ENCODE measurements at places on chromosomes 13 and 19. TPM values are rescaled to one million over a fixed set of nuclear protein-coding genes. Genes with fewer than 3 reads are reported as not detected.

DNA sequence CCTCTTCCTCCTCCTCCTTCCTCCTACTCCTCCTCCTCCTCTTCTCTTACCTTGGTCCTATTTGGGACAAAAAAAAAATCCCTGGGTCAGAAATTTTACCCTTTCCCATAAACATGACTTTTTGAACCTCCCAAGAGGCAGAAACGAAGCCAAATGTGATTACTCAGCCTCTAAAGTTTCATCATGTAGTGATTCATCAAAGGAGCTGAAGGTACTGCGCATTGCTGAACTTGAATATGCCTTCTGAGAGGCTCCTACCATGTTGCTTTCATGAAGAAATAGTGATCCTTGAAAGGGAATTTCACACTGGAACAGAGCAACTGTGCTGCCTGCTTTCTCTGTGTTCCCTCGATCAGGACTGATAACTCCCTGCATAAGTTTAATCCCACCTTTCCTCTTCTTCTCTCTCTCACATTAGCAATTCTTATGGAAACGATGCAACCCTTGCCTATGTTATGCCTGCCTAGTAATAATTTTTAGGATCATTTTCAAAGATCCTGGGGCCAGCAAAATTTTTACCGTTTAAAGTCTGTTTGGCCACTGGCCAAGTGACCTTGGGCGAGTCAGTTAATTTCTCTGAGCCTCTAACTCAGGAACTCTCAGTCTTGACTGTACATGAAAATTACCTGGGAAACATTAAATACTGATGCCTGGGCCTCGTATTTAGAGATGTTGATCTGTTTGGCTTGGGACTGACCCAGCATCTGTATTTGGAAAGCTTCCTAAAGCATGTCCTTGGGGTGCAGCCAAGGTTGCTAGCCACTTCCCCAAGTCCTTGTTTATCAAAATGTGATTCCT, 149.5 kb downstream of the DCT start:
- no peak for DNase-seq

- DNase-seq = no peak
Measured at GRCh38 chr19:38619361-38620174, 580 bp downstream of the EIF3K start.

DNA sequence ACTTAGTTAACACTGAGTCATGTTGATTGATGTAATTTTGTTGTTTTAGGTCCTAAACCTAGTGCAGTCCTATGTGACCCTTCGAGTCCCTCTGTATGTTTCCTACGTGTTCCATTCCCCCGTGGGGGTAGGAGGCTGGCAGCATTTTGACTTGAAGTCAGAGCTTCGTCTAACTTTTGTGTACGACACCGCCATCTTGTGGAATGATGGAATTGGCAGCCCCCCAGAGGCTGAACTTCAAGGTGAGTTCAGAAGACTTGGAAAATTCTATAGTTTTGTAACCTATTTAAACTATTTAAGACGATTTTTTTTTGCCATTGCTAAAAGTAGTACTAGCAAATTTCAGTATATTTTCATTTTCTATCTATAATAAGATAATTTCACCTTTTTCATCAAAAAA, 117.9 kb downstream of the STOML3 start:
- DNase-seq = peak; percentile 73

DNA sequence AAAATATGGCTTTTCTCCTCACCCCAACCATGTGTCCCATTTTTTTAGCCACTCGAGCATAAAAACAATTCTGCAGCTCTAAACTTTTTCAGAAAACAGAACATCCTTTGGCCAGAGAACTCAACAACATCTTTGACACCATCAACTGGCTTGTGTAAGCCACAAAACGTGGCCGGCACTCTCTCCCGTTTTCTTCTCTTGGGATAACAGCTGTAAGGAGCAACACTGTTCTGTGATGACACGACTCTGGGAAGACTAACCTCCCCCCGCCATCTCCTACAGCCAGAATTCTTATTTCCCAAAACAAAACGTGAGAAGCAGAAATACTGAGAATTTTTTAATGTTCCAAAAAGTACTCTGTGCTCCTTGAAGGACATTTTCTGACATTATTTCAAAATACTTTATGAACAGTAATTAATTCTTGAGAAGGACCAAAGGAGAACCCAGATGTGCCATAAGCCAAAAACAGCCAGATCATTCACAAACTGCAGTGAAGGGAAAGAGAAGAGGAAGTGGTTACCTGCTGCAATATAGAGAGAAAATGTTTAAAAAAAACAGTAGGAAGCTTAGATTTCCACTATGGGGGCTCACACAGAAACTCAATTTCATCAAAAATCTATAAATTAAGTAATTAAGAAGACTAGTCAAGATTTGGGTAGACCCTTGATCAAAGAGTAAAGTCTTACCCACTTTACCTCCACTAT, 25.8 kb downstream of the COL4A1 start:
- DNase-seq = no peak

- no peak for DNase-seq
Measured at GRCh38 chr13:98846521-98846920, 94.0 kb upstream of the SLC15A1 start.

The RNF113B gene
- total RNA-seq = not detected

- no peak for DNase-seq
Measured at GRCh38 chr13:39100996-39101738, 62.9 kb downstream of the NHLRC3 start.

- peak; percentile 62 for DNase-seq
Measured at GRCh38 chr13:48749699-48750473, 96.2 kb downstream of the CYSLTR2 start.

The VSIG10L gene
- 0.29 TPM for total RNA-seq

GRCh38 chr13:102729560-102730270, 34.9 kb upstream of the METTL21C start:
- DNase-seq = peak; percentile 36

DNA sequence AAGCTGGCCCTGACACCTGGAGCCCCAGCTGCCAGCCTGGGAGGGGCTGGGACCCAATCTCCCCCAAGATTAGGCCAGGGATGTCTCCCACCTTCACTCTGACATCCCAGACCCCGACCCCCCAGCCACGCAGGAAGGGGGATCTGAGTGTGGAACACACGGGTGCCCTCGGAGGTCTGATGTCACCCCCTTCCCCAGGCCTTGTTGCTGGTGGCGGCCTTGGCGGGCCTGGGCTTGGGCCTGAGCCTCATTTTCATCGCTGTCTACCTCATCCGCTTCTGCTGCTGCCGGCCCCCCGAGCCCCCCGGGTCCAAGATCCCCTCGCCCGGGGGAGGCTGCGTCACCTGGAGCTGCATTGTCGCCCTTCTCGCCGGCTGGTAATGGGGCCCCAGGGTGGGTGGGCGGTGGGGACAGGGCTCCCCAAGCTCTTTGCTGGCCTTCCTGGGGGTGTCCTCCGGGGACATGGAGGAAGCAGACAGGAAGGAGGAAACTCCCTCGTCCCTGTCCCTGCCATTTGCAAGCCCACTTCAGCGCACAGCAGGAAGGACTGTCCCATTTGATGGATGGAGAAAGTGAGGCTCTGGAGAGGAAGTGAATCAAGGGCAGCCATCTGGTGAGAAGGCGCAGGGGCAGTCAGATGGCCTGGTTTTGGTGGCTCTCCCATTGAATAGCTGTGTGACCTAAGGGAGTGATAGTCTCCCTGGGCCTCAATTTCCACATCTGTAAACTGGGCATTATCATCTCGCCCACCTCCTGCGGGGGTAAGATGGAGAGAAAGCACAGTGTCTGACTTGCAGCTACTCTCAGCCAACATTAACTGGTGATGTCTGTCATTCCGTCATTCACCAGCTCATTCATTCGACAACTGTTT, 3.9 kb downstream of the TTYH1 start:
- no peak for DNase-seq

The DLL3 gene
- not detected for total RNA-seq

GRCh38 chr19:1103132-1103707, 574 bp upstream of the GPX4 start:
- no peak for DNase-seq

DNA sequence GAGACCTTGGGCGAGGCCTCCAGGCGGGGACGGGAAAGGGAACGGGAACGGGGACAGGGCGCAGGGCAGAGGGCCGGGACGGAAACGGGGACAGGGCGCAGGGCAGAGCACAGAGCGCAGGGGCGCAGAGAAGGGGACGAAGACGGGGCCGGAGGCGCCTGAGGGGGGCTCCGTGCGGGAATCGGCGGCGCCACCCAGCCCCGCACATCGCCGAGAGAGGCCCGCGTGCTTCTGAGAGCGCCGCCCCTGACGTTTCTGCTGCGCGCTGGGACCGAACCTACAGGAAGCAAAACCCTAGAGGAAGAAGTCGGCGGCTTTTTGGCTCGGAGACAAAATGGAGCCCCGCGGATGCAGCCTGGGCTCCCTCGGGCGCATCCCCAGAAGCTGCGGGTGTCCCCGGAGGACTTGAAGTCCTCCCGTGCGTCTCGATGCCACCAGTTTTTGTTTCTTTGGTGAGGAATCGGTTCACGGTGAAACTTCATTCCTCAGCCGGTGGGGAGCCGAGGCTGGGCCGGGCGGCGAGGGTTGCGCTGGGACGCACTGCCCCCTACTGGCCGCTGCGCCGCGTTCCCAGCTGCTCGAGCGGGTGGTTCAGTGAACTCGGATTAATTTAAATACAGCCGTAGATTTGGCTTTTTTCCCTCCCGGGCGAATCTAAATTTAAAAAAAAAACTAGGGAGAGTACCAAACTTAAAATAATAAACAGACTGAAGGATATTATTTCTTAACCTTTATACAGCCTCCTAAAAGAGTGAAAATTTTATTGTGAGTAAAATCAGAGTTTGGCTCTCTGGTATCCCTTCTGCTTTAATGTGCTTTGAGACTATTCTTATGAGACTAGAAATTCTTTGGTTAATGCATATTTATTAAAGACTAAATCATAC, 350.0 kb upstream of the ARGLU1 start:
- DNase-seq = peak; percentile 79

DNA sequence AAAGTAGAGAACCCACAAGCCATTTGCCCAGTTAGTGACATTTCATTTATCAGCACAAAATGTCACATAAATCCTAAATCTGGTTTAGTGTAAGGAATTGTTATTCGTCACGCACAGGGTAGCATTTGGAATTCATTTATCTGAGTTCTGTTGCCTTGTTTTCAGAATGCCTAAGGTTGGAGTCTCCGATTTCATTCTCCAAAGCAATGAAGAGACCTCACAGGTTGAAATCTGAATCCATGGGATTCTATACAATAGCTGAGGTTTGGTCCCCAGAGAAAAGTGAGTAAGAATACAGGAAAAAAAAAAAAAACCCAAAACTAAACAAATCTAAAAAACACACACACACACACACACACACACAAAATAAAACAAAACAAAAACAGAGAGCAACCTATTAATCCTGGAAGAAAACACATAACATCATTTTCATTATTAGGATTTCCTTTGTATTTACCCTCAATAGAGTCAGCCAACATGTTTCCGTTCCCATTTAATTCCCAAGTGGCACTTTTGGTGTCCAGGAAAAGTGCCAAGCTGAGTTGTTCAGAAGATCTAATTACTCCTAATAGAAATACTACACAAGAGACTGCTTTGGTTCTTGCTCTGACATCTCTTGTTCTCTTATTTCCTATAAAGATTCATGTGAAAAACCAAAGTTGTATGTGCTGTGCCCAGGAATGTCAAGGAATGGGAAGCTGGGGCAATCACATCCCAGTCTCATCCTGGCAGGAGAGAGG, 36.2 kb upstream of the LRCH1 start:
- DNase-seq = no peak

The FSTL3 gene
- total RNA-seq = 12.3 TPM

DNA sequence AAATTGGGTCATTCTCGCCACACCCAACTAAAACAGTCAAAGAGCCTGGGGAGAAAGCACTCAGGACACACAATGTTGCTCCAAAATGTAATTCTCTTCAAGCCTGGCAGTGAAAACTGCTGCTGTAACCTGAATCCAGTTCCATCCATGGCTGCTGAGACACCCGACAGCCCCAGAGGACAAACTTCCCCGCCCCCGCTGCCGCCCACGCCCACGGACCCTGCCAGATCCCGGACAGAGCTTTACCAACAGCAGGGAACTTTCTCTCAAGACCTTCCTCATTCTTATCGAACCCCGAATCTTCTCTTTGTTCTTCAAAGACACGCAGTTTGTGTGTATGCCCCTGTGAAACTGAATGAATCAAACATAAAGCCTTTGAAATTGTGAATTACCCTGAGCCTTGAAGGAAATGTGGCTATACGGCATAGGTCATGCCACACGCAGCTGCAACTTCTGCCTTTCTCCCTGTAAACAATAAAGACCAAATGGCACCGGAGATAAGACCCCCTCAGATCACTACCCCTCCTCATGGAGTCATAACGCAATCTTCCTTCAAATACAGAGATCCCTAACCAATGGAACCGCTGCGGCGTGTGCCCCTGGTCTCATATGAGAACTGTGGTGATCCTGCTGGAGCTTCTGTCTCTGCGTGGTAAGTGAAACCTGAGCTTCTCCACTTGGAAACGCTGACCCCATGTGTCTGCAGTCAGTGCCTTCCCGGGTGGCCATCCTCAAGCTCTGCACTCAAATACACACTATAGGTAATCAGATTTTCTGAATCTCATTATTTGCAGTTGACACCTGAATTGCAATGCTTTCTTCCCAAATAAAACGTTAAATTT, 4.8 kb upstream of the LAMP1 start:
- no peak for DNase-seq

GRCh38 chr13:73138276-73138637, 79.5 kb downstream of the KLF5 start:
- DNase-seq = no peak

- no peak for DNase-seq
Measured at GRCh38 chr19:28456252-28456651, 756.7 kb downstream of the UQCRFS1 start.

- DNase-seq = peak; percentile 67
Measured at GRCh38 chr19:3687774-3688706, 12.2 kb downstream of the PIP5K1C start.

DNA sequence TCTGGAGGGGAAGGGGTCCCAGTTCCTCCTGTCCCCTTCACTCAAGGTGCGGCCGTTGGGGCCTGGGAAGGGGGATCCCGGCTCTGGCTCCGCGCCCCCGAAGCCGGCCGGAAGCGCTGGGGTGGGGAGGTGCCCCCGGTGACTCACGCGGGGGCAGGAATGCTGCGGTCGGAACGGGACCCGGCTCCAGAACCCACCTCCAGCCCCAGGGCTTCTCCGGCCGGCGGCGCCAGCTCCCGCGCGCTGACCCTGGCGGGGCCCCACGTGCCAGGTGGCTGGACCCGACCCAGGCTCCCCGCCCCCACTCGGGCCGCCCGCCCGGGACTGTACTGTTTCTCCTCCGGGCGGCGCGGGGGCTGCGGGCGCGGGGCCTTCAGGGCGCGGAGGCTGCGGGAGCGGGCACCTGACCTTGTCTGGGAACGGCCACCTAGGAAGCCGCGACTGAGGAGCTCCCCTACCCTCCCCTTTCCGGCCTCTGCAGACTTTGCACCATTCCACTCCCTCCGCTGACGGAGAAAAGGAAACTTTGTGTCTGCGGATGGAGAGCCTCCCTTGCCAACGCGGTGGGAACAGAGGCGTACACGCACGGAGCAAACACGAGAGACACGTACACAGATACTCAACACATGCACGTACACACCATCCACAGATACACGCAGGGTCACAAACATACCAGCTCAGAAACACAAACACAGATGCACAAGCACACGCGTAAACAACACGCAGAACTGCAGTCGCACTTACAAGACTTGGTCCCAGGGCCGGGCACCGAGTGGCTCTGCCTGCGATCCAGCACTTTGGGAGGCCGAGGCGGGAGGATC, 7.2 kb downstream of the AXL start:
- DNase-seq = peak; percentile 62

All from stomach (tissue), 19 donors.